ENCODE measurements at places on chromosomes 12 and 14. TPM values are rescaled to one million over a fixed set of nuclear protein-coding genes. Genes with fewer than 3 reads are reported as not detected.

The PZP gene
- not detected for total RNA-seq

The WNK1 gene
- 220 TPM for total RNA-seq

The PTPRO gene
- total RNA-seq, result 1.1 TPM

The CAPZA3 gene
- not detected for total RNA-seq

The TSHR gene
- 0.50 TPM for total RNA-seq

The ANAPC5 gene
- total RNA-seq, result 107 TPM

The IL23A gene
- total RNA-seq, result 49.8 TPM

The FOXN4 gene
- not detected for total RNA-seq

The ATP2B1 gene
- 158 TPM for total RNA-seq

The PTGDR gene
- total RNA-seq, result 2.5 TPM

The GALNT6 gene
- 12.6 TPM for total RNA-seq

The CLEC14A gene
- not detected for total RNA-seq

The ANO2 gene
- not detected for total RNA-seq

The KRT78 gene
- total RNA-seq, result not detected

Measured in T-helper 17 cell (primary cell).